ENCODE measurements at places on chromosomes 3 and 15.

DNA sequence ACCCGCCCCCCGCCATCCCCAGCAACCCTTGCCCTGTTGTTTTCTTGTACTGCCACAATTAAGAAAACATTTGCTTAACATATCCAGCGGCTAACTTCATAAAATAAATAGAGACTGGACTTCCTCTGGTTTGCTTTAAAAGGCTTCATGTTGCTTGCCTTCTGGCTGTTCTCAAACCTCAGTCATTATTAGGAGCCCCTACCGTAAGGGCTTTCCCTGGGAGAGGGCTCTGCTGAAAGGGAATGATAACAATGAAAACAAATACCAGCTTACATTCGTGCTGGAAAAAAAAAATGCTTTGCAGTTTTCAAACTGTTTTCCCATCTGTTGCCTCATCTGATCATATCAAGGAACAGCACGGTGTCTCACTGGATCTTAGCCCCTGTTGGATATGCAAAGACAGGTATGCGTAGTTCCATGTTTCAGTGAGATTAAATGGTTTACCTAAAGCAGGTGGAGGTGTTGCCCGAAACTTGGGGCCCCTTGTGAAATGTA is 77.2 kb upstream of the VGLL4 start:
- no peak for DNase-seq

- DNase-seq, result no peak
These were observed 2.9 kb downstream of the ALG1L2 start for GRCh38 chr3:130084436-130084980.

DNA sequence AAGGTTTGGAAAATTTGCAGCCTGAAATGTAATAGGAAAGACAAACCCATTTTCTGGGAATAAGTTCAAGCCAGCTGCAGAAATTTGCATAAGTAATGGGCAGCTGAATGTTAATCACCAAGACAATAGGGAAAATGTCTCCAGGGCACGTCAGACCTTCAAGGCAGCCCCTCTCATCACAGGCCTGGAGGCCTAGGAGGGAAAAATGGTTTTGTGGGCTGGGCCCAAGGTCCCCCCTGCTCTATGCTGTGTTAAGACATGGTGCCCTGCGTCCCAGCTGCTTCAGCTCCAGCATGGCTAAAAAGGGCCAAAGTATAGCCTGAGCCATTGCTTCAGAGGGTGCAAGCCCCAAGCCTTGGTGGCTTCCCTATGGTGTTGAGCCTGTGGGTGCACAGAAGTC is 164.7 kb upstream of the TSPAN3 start:
- no peak for DNase-seq

DNA sequence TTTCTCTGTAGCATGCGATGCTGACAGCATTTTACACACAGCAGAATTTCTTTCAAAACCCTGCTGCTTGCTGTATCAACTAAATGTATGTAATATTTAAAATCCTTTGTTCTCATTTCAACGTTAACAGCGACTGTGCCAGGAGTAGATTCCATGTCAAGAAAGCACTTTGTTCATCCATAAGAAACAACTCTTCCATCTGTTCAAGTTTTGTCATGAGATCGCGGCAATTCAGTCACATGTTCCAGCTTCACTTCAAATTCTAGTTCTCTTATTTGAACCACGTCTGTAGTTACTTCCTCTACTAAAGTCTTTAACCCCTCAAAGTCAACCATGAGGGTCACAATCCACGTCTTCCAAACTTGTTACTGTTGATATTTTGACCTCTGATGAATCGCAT is 50.6 kb downstream of the SMARCC1 start:
- no peak for DNase-seq

Data from CD4-positive, alpha-beta T cell treated with Interleukin-17A for 1 hour (primary cell).